ENCODE measurements at places on chromosomes 11 and 22.

GRCh38 chr11:61529537-61530225 lies 21.1 kb downstream of the LRRC10B start:
- DNase-seq, result no peak

DNA sequence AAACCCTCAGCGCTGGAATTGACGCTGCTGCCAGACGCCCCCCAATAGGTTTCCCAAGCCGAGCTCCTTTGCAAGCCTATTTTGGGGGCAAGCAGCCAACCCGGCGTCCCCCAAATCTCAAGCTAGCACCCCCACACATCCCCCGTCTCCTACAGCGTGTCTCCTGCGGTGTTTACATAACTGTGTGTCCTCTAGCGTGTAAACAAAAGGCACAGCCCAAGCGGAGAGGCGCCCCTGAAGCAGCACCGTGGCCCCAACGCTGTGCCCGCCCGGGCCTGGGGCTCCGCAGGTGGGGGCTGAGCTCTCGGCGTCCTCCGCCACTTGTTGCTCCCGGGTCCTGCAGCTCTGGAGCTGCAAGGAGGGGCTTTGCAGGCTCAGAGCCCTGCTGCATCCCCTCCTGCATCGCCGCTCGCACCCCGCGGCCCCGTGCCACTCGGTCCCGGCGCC lies 1.6 kb downstream of the CADM1 start:
- no peak for DNase-seq

DNA sequence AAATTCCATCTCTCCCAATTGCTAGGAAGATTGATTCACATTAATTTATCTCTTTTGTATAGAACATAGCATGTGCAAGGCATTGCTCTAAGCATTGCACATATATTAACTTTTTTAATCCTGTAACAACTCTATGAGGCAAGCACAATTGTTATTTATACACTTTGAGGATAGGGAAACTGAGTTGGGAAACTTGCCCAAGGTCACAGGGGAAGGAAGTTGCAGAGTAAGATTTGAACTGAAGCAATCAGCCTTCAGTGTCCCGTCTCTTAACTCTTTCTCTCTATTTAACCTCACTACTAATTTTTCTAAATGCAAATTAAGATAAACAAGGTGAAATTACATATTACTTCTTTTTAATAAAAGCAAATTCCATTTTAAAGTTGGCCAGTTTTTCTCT lies 22.2 kb downstream of the OR56B4 start:
- no peak for DNase-seq

GRCh38 chr11:101612481-101612880 lies 28.7 kb upstream of the TRPC6 start:
- no peak for DNase-seq

DNA sequence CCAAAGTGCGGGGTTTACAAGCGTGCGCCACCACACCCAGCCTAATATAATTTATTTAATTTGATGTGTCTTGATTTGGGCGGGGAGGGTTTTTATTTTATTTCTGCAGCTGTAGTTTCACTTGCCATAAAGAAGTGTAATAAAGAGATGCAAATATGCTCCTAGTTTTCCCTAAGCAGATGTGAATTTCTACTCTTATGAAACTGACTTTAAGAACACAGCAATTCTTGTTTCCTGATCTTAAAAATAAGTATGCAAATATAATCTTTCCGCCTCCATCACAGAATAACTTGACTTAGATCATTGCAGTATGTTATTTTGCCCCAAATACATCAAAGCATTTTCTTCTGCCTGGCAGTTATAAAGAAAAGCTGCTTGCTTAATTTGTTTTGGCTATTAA lies 4.4 kb downstream of the SPCS2 start:
- DNase-seq, result peak; percentile 54

- DNase-seq, result no peak
These were observed 2.2 kb downstream of the PHRF1 start for GRCh38 chr11:578276-579035.

DNA sequence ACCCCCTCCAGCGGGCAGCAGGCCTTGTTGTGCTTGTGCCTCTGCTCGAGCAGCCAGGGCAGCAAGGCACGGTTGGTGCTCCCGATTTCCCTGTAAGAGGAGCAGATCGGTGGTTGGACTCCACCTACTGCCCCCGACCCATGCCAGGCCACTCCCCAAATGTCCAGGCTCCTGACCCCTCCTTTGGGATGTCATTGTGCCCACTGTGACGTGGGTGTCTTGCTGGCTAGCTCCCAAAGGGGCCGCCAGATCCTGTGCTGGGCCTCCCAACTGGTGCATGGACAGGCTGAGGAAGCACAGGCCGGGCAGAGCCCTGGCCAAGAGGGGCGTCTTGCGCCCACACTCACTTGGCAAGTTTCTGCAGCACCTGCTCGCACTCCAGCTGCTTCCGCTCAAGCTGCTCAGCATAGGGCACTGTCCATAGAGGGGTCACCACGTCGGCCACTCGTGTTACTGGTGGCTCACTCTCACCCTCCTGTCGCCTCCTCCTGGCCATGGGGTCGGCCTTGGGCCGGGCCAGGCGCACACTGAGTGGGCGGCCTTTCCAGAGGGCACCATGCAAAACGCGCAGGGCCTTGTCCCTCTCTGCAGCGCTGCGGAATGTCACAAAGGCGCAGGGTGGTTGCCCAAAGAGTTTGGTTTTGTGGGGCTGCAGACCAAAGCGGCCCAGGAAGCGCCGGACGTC lies at the start of gene RANBP1:
RANBP1 (plus strand) TSS at position 414 of the 685 bp plus-strand sequence; CDS start at position 495, 81 bp downstream.
- DNase-seq, result no peak

DNA sequence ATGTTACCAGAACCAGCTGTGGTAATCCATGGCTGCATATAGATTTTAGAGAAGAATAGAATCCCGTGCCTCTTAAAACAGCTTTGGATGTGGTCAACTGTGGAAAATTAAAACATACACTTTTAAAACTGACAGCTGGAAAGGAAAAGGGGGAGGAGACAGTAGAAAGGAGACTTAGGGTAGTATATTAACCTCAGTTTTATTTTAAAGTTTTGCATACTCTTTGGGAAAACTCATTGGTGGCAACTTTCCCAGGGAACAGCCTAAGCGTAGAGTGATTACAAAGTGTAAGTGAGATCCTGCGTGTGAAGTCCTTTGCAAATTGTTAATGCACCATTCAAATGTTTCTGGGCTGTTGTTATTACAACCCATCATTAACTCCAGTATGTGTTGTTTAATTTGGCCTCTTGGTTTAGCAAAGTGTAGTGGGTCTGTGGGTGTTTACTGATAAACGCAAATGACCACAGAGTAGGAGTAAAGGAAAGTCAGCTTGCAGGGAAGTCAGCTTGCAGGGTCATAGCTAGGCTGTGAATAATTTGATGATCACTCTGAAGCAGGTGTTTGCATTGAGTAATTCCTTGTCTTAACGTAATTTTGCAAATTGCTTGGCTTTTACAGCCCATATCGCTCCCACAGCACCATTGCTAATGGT lies 88.0 kb upstream of the DBX1 start:
- DNase-seq, result no peak

- no peak for DNase-seq
These were observed 17.9 kb upstream of the YPEL1 start for GRCh38 chr22:21753374-21754111.

DNA sequence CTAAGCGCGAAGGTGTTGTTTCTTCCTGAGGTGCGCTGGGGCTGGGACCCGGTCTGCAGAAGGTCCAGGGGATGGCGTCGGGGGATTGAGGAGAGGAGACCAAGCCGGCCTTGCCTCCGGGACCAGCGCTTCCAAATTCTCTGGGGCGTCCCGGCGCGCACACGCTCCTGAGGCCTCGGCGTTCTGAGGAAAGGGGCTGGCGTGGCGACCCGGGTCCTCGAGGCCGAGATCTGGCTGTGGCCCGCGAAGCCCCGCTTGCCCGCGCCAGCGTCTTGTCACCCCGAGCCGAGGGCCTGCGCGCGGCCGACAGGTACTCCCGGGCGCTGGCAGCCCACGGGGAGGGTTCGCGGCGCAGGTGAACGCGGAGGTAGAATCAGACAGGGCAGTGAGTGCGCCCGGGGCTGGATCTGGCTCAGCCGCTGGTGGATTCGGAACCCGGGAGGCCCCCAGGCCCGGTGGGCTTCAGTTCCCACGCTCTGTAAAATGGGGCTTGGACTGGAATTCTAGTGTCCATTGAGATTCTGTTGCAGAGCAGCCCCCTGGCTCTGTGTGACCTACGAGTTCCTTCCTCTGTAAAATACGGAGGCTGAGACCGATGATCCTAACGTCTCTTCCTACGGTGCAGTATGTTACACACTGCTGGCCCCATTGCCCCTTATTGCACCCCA lies 14.7 kb downstream of the SSH3 start:
- DNase-seq, result peak; percentile 56

GRCh38 chr11:58525037-58525614 lies 17.2 kb upstream of the OR5B21 start:
- peak; percentile 61 for DNase-seq

DNA sequence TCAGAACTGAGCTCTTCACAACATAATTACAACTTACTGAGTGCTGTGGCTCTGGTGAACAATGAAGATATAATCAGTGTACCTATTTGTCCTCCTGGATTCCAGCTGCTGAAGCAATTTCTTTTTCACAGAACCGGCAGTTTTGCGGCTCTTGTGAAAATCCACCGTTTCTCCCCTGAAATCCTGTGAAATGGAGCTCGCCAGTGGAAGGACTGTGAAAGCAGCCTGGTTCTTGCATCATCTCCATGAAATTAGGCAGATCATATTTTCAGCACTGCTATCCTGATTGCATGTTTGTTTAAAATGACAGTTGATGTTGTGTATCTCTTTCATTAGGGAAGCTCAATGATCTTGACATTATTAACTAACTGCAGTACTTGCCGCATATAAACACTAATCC lies 120.2 kb upstream of the SNX19 start:
- no peak for DNase-seq

DNA sequence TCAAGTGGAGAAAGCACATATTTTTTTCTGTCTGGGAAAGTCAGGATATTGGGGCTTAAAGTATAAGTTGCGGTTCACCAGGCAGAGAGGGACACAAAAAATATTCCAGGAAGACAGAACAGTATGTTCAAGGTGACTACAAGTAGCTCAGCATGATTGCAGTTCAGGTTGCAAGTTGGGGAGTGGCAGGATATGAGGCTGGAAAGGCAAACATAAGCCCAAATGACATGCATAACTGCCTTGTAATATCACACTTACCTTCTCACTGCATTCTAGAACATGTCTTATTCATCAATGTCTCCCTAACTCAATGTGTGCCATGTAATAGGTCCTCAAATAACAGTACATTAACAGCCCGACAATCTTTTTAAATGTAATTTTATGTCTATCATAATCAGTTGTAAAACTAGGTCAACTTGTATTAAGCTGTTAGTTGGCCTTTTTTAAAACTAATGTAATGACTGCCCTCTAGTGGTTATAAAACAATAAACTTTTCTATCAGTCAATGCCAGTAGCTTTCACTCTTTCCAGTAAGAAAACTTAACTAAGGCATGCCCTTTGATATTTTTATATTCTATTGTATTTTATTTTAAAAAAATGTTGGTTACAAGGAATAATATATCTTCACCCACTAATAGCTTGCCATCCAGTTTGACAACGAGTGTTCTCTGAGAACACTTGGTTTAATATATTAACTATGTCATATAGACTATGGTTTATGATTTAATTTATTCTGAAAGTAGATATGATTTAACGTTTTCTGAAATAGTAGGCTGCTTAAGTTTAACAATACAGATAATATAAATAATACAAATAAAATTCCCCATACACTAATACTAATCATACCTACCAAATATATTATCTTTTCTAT lies 39.4 kb upstream of the CFAP300 start:
- peak; percentile 18 for DNase-seq

- DNase-seq, result no peak
These were observed 25.3 kb upstream of the NOX4 start for GRCh38 chr11:89516496-89516895.

DNA sequence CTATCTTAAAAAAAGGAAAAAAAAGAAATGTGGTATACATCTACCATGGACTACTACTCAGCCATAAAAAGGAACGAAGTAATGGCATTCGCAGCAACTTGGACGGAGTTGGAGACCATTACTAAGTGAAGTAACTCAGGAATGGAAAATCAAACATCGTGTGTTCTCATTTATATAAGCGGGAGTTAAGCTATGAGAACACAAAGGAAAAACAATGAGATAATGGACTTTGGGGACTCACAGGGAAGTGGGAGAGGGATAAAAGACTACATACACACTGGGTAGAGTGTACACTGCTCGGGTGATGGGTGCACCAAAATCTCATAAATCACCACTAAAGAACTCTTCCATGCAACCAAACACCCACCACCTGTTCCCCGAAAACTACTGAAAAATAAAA lies 11.8 kb downstream of the RAB6A start:
- DNase-seq, result no peak

DNA sequence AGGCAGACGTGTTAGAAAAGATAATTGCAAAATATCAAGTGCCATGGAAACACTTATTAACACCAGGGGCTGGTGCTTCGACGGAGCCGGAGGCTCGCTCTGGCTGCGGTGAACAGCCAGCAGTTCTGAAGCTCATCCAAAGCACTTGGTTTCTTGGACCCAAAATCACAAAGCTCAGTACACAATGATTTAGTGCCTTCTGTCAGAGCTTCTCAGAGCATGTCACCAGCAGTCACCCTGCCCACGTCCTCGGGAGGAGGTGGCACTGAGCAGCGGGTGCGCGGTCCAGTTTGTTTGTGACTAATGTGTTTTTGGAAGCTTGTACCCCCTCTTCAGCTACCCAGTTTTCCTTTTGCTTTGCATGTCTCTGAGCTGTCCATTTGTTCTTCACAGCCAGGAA lies 58.7 kb upstream of the KIRREL3 start:
- no peak for DNase-seq

- DNase-seq, result no peak
These were observed 103.7 kb downstream of the ZBTB16 start for GRCh38 chr11:114163229-114163631.

GRCh38 chr11:26992031-26992541 lies 1.8 kb upstream of the FIBIN start:
- DNase-seq, result no peak

- no peak for DNase-seq
These were observed 12.7 kb downstream of the STK33 start for GRCh38 chr11:8581300-8581699.

DNA sequence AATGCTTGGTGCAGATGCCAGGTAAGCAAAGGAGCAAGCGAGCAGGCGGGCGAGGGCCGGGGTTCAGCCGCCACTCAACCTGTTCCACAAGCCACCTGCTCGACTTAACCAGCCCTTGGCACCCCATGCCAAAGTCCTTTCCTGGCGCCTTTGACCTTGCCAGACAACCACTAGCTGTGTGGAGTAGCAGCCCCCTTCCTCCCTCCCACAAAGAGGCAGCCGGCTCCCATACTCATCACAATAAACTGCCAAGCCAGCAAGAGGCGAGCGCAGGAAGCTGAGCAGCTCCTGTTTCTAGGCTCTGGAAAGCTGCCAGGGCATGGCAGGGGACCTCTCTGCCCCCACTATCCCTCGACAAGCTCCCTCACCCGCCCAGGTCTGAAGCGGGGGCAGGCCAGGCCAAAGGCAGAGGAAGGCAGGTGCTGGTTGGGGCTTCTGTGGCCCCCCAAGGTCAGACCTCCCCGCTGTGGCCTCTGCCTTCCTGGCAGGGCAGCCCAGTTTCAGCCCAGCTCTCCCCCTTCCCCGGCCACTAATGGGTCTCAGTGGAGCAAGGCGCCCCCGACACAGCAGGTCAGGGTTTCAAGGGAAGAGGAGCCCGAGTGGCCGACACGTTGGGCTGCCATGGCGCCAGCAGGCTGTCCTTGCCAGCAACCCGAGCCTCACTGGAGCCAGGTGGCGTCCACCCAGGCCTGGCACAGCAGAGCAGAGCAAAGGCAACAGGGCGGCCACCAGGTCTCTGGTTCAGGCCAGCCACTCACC lies 15.3 kb downstream of the MACROD1 start:
- DNase-seq, result no peak

GRCh38 chr22:43449205-43449830 lies 37.5 kb downstream of the MPPED1 start:
- no peak for DNase-seq

GRCh38 chr11:61486011-61486620 lies 22.4 kb upstream of the LRRC10B start:
- no peak for DNase-seq

GRCh38 chr11:2143799-2144543 lies 4.8 kb upstream of the IGF2 start:
- no peak for DNase-seq

All from germinal center (tissue), 1 donor.